CD14-positive monocyte (primary cell): ENCODE measurements at places on chromosomes 13 and 19. TPM values are rescaled to one million over a fixed set of nuclear protein-coding genes. Genes with fewer than 3 reads are reported as not detected.

The PNMA8A gene
- not detected in 2 replicates for polyA plus RNA-seq

The ZNF541 gene
- polyA plus RNA-seq: not detected in 2 replicates

The LILRA6 gene
- 65.7 TPM for polyA plus RNA-seq

The FUT1 gene
- not detected for polyA plus RNA-seq

The KMT5C gene
- 26.6 and 26.9 TPM in 2 replicates for polyA plus RNA-seq

The GADD45B gene
- polyA plus RNA-seq: 67.4 TPM
